Nasal cavity respiratory epithelium epithelial cell of viscerocranial mucosa (primary cell): ENCODE measurements at places on chromosomes 11 and 22. TPM values are rescaled to one million over a fixed set of nuclear protein-coding genes. Genes with fewer than 3 reads are reported as not detected.

The PLAAT3 gene
- total RNA-seq, result 0.28 and 5.8 TPM in 2 replicates

The TEX12 gene
- total RNA-seq, result under 0.01 and 0.50 TPM in 2 replicates

The TIMP3 gene
- total RNA-seq, result 23.9 and 93.3 TPM in 2 replicates

The MCHR1 gene
- total RNA-seq, result 0.14 TPM in 1 of 2 replicates, not detected in the other

The OR51B4 gene
- not detected in 2 replicates for total RNA-seq

The APOBEC3B gene
- 0.34 and 0.50 TPM in 2 replicates for total RNA-seq

The OR2D2 gene
- total RNA-seq, result under 0.01 and 0.21 TPM in 2 replicates

The LRRC74B gene
- total RNA-seq, result not detected in 2 replicates

The FAT3 gene
- total RNA-seq, result 0.07 TPM in 1 of 2 replicates, not detected in the other
